SK-N-MC (cell line): ENCODE measurements at places on chromosomes 5 and 9.
A peak's percentile ranks its signal among the peaks of the same experiment; 100 is the strongest.

- DNase-seq, result no peak
Observed at GRCh38 chr5:168015506-168015905, 275.9 kb upstream of the WWC1 start.

DNA sequence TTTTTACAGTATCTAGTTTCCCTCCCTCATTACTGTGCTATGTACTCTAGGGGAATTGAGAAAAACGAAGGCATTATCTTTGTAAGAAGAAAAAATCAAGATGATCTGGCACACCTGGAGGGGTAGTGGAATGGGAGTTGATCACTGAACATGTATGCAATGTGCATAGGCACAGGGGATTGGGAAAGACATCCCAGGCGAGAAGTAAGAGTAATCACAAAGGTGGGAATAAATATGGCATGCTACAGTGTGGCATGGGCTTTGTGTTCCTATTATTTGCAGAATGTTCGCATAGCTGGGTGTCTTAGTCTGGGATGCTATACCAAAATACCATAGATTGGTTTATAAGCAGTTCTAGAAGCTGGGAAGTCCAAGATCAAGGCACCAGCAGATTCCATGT, 130.6 kb downstream of the SMARCA2 start:
- DNase-seq, result no peak

DNA sequence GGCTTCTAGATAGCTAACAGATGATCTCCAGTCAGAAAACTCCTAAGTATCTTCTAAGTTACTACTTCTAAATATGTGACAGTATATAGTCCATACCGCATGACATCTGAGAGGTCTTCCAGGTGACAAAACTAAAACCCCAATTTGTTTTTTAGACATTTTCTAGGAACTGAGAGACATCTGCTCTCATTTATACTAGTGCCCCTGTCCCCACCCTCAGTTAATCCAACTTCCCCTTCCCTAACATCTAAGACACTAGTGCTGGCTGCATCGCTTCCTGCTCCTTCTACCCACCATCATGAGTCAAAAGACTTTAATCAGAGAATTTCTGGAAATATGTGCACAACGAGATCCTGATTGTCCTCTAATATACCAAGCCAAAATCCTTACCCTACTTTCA, 37.9 kb downstream of the FBXW11 start:
- no peak for DNase-seq

DNA sequence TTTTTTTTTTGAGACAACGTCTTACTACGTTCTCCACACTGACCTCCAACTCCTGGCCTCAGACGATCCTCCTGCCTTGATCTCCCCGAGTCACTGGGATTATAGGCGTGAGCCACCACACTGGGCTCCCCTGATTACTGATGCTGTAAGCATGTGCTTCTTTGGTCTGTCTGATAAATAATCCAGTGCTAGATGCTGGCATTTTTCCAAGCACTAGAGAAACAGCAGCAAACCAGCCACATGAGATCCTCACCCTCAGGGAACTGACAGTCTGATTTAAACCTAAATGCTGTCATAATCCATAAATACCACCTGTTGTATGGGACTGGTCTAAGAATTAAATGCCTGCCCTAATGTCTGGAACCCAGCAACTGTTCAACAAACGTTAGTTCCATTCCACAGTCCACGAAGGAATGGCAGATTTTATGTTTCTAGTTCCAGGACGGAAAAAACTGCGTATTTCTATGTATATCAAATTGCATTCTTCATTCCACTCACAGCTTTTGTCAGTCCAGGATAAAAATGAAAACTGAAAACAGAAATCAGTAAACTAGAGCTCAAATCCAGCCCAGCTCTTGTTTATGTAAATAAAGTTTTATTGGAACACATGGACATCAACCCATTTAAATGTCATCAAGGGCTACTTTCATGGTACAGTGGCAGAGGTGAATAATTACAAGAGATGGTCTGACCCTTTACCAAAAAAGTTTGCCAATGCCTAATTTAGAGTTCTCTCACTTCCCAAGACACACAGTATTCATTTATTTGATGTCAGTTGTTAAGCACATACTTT, 20.1 kb downstream of the SLC35D2 start:
- DNase-seq, result no peak

DNA sequence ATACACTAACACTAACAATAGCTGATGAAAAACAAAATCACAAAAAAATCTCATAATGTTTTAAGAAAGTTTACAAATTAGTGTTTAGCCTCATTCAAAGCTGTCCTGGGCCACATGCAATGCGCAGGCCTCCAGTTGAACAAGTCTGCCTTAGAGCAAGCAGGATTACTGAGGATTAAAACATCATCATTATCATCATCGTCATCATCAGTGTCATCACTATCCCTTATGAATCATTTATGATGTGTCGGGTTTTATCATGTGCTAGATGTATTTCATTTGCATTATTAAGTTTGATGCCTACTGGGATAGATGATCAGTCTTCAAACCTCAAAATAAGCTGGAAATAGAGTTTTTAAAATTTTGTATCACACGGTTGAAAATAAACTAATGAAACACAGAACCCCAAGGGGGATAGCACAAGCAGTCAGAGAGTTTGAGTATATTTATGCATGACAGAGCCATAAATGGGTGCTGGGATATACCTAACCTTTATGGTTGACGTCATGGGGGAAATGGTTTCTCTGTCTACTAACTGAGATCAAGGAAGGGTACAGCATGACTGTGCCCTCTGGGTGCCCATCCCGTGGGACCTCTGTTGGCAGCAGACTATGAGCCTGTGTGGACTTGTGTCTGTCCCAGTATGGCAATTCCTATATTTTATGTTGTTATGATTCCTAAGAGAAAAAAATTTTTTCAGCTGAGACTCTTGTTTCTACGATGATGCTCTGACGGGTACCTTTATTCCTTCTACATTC, 150.3 kb upstream of the ADRA1B start:
- DNase-seq, result no peak

GRCh38 chr9:113927277-113927676, 51.2 kb downstream of the ZNF618 start:
- DNase-seq, result no peak

- DNase-seq, result no peak
Observed at GRCh38 chr5:75053054-75053303, 621 bp upstream of the GCNT4 start.

DNA sequence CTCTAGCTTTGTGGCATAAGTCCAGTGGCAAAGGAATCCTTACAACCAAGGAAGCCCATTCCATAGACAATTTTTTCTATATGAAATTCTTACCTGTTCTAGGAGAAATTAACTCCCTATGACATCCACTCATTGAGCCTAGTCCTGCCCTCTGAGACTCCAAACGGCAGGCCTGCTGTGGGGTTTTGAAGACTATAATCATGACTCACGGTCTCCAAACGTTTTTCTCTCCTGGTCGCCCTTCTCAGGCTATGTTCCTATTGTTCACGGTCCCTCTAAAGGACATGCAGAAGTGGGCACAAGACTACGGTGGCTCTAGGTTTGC, 611 bp downstream of the EXOSC3 start:
- DNase-seq, result no peak

DNA sequence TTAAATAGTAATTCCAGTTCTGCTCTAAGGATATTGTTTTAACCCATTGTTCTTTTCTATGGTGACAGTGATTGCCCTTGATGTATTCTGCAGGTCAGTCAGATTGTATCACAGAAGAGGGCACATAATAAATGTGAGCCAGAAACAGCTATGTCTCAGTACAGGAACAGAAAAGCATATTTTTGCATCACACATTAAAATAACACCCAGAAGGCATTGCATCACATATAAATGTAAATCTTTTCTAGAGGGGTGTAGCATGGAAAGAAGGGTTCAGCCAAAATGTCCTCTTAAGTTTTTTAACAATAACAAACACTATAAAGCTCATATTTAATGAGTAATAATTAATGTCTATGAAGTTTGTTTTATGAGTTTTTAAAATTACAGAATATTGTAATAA, 30.0 kb downstream of the ZCCHC7 start:
- DNase-seq, result no peak

DNA sequence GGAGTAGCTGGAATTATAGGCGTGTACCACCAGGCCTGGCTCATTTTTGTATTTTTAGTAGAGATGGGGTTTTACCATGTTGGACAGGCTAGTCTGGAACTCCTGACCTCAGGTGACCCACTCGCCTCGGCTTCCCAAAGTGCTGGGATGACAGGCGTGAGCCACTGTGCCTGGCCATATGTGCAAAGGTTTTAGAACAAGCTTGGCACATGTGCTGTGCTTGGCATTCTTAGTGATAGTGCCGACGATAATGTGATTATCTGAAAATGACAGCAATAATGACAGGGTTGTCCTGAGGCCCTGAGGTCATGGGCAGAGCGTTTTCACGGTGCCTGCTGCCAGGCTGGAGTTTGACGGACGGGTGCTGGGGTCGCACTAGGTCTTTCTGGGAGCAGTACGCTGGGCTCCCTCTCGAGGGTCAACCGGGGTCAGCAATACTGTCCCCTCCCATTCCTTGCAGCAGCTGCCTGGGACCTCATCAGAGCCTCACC, 42.6 kb downstream of the HMCN2 start:
- no peak for DNase-seq

DNA sequence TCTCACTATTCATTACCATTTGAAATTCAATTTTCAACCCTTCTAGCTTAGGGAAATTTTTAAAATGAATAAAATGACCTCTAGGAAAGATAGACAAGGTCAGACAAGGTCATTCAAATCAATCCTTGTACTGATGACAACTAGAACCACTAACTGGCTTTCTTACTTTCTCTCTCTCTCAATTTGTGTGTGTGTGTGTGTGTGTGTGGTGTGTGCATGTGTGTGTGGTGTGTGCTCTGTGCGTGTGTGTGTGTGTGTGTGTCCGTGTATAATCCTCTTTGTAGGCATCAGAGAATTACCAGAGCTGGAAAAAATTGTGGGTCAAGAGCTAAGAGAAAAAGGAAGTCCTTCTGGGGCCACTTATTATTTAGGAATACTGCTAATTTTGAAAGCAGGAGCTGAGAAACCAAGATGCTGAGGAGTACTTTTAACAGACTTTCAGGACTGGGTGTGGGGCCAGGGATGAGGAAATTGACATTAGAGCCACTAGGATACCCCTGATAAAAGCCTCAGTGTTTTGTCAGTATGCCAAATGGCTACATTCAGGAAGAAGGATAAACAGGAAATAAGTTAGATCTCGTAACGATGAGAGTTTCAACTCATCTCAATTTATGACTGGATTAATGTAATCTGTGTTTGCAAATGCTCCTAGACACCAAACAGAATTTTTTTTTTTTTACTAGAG, 723.3 kb downstream of the CETN3 start:
- DNase-seq, result peak; percentile 61

GRCh38 chr5:170097934-170098333, 7.8 kb upstream of the FOXI1 start:
- no peak for DNase-seq

DNA sequence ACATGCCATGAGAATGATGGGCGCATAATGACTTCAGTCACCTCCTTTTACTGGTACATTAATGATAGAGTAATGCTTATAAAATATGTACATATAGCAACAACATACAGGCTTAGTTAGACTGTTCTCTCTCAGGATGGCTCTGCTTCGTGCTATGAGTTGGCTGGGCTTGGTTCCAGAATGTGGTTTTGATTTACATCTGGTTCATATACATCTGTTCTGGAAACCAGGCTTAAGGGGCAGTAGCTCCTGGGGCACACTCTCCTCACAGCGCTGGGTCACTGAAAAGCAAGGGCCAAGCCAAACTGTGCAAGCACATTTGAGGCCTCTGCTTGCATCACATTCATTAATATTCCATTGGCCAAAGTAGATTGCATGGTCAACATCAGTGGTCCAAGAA, 44.9 kb downstream of the PCSK1 start:
- DNase-seq, result no peak

DNA sequence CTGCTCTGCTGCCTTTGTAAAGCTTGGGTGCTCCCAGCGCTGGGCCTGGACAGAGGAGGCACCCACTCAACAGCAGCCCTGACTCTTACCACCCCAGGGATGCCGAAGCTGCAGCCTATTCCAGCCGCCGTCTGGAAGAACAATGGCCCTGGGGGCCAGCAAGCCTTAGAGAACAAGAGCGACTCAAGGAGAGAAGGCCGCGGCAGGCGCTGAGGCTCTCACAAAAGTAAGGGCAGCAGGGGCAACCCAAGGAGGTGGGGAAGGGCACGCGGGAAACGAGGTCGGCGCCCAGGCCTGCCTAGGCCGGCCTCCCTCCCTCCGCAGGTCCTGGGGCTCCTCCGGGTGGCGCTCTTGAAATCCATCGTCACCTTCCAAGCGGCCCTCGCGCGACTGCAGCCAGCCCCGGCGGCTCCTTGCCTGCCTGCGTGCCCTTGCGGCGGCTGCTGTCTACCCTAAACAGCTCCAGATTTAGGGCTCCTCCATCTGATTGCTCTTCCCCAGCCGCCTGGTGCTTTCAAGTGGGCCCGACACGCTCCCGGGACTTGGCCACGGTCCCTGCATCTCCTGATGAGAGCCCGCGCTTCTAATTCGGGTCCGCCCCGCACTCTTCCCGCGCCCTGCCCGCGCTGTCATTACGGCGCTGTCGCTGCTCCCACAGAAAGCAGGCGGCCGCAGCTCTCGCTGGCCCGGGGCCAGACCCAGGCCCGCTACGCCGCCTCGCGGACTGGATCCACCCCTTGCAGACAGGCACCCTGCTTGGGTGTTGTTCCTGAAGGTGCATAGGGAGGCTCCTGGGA, 213.3 kb downstream of the SEMA6A start:
- no peak for DNase-seq

DNA sequence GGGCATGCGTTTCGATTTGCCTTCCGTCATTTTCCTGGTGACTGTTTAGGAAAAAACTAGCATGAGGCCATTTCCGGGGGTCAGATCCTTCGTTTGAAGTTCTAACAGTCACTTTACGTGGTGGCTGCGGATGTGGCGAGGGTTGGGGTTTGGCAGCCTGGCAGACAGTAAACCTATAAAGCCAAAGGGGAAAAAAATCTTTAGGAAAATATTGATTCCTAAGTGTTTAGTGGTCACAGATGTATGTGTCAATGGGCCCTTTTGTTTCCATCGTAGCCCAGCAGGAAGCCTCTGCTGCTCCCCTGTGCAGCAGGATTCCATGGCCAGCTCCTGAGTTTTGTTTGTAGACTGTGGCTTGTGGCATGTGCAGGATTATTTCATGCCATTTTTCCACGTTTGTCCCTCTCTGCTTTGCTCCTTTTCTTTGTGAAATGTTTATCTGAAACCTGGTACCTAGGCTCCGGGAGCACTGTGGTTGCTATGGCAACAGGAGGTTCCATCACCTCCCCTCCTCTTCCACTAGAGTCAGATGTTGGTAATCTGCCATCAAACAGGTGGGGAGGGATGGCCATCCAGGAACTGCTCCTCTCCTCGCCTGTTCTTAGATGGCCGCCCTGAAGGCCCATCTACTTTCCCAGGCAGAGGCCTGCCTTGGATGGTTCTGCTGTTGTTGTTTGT, 202.3 kb downstream of the AOPEP start:
- DNase-seq, result no peak

GRCh38 chr9:94610181-94610606, 16.6 kb upstream of the FBP2 start:
- DNase-seq, result no peak

- DNase-seq, result no peak
Observed at GRCh38 chr5:135094339-135095051, 60.5 kb upstream of the PITX1 start.
